ENCODE measurements at places on chromosomes 7 and 10. TPM values are rescaled to one million over a fixed set of nuclear protein-coding genes. Genes with fewer than 3 reads are reported as not detected.

- no peaks in the 10 kb centered on the region for H3K4me1 ChIP-seq
- H3K36me3 ChIP-seq: no peaks in the 10 kb centered on the region
- no peak overlapping the region for H3K27ac ChIP-seq
- no peaks in the 10 kb centered on the region for H3K27me3 ChIP-seq
- DNase-seq: peak; percentile 52
- H3K4me3 ChIP-seq: no peak overlapping the region
Observed at GRCh38 chr10:97058521-97058920, 127.2 kb downstream of the SLIT1 start.

IRF5 gene
- 29.4 TPM for total RNA-seq

LFNG gene
- total RNA-seq: 35.4 TPM

DNA sequence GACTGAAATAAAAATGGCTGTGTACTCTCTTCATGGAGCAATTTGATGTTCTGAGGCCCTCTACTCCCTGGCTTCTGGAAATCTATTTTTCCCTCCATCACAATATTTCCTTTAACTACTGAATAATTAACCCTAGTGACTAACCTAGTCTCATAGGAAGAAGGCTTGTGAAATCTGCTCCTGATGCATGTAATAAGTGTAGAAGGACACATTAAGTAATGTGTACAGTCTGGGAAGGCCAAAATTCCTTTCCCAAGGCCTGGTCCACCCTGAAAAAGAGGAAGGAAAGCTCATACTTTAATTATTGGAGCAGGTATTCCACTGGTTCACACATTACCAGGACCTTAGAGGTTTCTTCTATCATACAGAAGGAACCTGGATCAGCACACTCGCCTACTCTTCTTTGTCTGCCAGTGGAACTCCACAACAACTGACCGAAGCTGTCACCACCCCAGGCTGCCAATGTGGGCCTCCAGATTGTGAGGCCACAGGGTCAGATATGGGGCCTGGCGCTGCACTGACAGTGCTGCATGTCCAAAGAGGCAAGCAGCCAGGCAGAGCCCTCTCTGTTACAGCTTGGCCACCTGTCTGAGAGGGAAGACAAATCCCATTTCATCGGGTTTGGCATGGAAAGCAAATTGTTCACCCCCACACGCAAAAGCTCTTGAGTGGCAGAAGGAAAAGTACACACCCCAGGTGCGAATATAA lies 54.4 kb upstream of the FAM133B start:
- no peak overlapping the region for H3K4me3 ChIP-seq
- H3K27me3 ChIP-seq: no peaks in the 10 kb centered on the region
- DNase-seq: no peak
- no peaks in the 10 kb centered on the region for H3K36me3 ChIP-seq
- peaks cover 9% of the 10 kb centered on the region for H3K4me1 ChIP-seq
- H3K27ac ChIP-seq: peak overlapping the region; percentile 49

GRCh38 chr10:30806850-30807249 lies 177.3 kb upstream of the LYZL2 start:
- no peak for DNase-seq
- H3K4me1 ChIP-seq: peaks cover 10% of the 10 kb centered on the region

CNTNAP2 gene
- total RNA-seq: 0.41 TPM

- DNase-seq: no peak
- peak overlapping the region; percentile 27 for H3K27ac ChIP-seq
- no peaks in the 10 kb centered on the region for H3K36me3 ChIP-seq
- peaks cover 9% of the 10 kb centered on the region for H3K4me1 ChIP-seq
- H3K27me3 ChIP-seq: no peaks in the 10 kb centered on the region
Observed at GRCh38 chr7:41870461-41871138, 167.7 kb upstream of the INHBA start.

DNA sequence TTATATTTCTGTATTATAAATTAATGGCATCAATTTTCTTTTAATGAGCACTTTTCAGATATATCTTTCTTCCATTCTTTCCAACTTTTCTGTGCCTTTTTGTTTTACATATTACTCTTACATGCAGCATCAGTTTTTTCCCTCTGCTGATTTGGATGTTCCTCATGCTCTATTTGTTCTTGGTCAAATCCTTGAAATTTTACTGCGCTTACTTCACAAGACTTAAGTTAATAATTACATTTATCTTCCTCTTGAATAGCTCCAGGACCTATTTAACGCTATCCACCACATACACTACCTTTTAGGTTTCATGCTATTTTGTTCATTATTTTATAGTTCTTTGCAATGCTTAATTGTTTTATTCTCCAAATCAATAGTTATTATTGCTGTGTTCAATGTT lies 97.6 kb upstream of the CTTNBP2 start:
- no peaks in the 10 kb centered on the region for H3K4me1 ChIP-seq
- H3K36me3 ChIP-seq: no peaks in the 10 kb centered on the region
- no peaks in the 10 kb centered on the region for H3K27me3 ChIP-seq
- H3K4me3 ChIP-seq: no peak overlapping the region
- H3K27ac ChIP-seq: no peak overlapping the region

Data from upper lobe of right lung (tissue), 1 donor.